ENCODE measurements at places on chromosomes 4 and X.

GRCh38 chr4:108156391-108156790 lies 12.3 kb downstream of the LEF1 start:
- no peak for DNase-seq

GRCh38 chr4:135670548-135670947 lies 1469.0 kb upstream of the PABPC4L start:
- no peak for DNase-seq

- no peak for DNase-seq
Measured at GRCh38 chr4:6335040-6335590, 65.5 kb downstream of the WFS1 start.

GRCh38 chr4:140176735-140177134 lies 22.8 kb upstream of the MAML3 start:
- DNase-seq, result no peak

Data from AML-193 (cell line).